ENCODE measurements at places on chromosomes 5 and 9.
A peak's percentile ranks its signal among the peaks of the same experiment; 100 is the strongest.

- peak; percentile 25 for DNase-seq
These were observed 41.8 kb upstream of the UGCG start for GRCh38 chr9:111854799-111855198.

GRCh38 chr5:175478008-175478383 is 364 bp upstream of the SFXN1 start:
- no peak for DNase-seq

- peak; percentile 94 for DNase-seq
These were observed 254.0 kb upstream of the GAS1 start for GRCh38 chr9:87201351-87201751.

GRCh38 chr9:129109537-129109903 is 1.1 kb downstream of the CRAT start:
- DNase-seq, result peak; percentile 67

DNA sequence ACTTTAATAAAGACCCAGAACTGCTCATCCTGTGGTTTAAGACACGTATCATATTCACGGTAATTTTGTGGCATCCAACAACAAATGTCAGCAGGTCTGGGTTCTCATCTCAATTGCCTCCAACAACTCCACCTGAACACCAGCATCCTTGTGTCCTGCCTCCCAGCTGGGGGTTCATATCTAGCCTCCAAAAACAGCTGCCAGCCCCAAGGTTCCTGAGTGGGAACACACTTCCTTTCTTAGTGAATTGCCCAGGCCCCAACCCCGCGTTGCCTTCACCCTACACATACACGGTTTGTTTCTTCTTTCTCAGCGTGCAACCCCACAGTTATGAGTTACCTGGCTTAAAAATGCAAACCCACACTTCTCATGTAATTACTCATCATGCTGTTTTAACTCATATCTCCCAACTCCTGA is 77.9 kb downstream of the SEMA4D start:
- DNase-seq, result no peak

All from fibroblast of gingiva (primary cell).